ENCODE measurements at places on chromosomes 12 and 14.

DNA sequence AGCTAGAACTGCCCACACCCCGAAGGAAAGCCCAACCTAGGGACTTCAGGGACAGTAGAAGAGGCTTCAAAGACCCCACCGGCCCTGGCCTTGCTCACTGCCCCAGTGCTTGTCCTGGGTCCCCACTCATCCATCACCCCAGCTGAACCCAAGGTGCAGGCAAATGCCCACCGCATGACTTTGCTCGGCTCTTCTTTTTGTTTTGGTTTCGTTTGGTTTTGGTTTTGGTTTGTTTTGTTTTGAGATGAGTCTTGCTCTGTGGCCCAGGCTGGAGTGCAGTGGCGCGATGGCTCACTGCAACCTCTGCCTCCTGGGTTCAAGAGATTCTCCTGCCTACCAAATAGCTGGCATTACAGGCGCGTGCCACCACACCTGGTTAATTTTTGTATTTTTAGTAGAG is 9.0 kb downstream of the CCDC85C start:
- DNase-seq, result no peak

- DNase-seq, result no peak
Observed at GRCh38 chr14:65079768-65080167, 22.5 kb downstream of the MAX start.

DNA sequence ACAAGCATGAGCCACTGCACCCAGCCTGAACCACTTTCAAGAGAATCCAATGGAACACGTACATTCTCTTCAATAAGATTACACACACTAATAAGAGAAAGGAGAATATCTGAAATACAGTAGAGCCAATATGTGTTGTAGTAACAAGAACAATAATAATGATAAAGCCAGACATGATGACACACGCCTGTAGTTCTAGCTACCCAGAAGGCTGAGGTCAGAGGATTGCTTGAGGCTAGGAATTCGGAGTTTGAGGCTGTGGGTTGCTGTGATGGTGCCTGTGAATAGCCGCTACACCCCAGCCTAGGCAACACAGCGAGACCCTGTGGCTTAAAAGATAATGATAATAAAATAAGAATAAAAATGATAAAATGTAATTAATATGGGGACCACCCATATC is 15.6 kb downstream of the APOBEC1 start:
- no peak for DNase-seq

DNA sequence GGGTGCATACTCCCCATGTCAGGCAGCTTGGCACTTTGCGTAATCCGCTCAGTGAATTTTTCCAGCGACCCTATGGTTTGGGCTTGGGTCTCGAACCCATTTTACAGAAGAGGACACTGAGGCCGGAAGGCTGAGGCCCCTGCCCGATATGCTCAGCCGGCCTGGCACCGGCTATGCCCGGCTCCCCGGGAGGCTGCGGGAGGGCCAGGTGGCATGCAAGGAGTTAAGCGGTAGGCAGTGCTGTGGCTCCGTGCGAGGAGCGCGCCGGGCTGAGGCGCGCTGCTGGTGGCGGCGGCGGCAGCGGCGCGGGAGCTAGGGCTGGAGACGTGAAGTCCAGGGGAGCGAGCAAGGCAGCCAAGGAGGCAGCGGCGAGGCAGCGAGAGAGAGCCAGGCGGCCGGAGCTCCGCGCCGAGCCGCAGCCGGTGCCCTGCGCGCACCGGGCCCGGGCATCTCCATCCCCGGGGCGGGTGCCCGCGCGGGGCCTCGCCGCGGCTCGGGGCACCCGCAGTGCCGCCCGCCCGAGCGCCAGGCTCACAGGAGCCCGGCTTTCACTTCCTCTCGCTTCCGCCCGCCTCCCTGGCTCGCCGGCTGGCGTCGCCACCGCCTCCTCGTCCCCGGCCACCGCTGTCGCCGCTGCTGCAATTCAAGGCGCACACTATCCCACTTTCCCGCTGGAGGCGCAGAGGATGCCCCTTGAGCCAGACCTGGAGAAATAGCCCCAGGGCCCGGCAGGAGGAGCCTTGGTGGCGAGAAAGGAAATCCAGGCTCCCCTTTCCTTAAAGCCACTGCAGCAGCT is at the start of gene WSCD2:
Gene WSCD2 (plus strand): TSS at position 272 of the 796 bp plus-strand sequence. CDS start 66,545 bp downstream, outside the sequence.
- DNase-seq, result no peak

DNA sequence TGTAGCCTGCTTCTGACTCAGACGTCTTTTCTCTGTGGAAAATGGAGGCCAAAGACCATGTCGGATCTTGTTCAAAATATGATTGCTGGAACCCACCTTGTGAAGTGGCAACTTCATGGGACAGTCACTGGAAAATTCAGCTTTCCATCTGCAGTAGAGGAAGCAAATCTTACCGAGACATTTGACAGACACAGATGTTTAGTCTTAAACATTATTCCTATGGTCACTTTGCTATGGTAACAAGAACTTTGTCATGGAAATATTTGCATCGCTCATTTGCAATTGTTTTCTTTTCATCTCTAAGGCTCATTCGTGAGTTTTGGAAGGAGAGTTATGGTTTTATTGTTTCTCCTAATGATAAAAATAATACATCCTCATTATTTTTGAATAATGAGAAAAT is 98.3 kb upstream of the HIF1A start:
- DNase-seq, result no peak

GRCh38 chr12:119528241-119528640 is 65.3 kb upstream of the TMEM233 start:
- DNase-seq, result no peak

DNA sequence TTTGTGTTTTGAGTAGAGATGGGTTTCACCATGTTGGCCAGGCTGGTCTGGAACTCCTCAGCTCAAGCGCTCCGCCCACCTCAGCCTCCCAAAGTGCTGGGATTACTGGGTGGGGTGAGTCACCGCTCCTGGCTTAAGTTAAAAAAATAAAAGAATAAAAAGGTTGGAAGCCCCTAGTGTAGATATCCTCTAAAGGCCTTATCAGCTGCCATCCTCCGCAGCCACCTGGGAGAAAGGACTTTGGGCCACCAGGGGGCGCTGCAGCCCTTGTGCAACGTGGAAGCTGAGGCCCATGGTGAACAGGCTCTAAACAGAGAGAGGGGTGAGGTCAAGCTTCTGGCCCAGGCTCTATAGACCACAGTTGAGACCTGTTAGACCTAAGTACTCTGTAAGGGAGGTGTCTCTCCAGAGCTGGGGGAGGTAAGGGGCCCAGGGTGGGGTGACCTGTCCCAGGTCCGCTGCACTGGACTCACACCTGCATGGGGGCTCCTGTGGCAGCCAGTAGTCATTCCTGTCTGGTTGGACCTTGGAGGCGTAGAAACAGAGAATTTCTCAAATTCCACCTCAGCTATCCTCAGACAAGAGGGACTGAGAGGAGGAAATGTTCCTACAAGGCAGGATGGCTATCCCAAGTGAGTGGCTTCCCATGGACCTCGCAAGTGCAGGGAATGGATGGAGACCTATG is 14.0 kb upstream of the RACGAP1 start:
- peak; percentile 80 for DNase-seq

DNA sequence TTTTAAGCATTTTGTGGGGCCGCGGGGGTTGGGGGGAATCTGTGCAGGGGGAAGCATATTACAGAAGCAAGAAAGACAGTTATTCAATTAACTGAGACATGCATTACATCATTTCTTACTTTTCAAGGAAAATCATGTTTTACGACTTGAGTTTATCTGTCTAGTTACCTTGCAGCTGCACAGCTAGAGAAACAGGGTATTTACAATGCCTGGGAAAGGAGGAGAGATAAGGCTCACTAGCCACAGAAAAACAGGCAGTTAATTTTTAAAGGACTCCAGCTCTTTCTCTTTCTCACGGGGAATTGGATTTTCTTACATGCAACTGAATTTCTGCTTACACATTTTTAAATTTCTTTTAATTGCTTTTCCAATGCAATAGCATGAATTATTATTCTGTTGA is 22.2 kb downstream of the FCF1 start:
- no peak for DNase-seq

DNA sequence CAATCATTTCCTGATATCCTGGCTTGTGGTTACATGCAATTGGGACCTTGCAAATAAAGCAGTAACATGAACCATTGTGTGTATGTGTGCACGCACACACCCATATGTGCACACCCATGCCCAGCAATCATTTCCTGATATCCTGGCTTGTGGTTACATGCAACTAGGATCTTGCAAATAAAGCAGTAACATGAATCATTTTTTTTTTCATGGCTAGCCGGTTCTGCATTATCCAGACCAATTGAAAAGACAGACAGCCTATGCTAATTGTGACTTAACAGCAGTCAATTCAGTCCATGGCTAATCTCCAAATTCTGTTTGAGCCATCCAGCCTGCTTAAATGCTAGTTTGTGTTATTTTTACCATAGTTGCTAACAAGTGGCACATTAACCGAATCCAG is 134.3 kb downstream of the TTC7B start:
- DNase-seq, result no peak

- no peak for DNase-seq
Observed at GRCh38 chr14:104144453-104144790, 6.0 kb downstream of the KIF26A start.

- DNase-seq, result no peak
Observed at GRCh38 chr12:121279071-121279375, 17.5 kb downstream of the CAMKK2 start.

DNA sequence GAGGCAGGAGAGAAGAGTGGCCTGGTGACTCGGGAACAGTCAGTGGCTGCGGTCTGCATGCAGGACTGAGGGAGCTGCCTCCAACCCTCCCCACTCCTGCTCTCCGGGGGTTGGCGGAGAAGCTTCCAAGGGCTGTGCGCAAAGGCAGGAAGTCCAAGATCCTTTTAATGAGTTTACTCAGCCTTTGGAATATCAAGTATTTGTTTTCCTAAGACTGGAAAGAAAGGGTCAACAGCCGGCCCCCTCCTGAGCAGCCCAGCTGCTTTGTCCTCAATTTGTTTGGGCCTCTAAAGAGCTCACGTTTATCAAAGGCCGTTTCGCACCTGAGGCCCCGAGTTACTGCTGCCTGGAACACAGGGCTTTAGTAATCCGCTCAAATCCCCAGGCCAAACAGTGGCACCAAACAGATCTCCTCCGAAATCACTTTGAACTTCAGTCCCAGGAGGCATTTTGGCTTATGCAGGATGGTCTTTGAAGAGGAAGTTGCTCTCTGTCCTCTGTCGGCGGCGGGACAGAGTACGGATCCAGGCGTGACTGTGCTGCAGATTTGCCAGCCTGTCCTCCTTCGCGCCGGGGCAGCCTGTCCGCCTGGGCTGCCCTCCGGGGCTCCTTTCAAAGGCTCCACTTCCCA is 117.2 kb upstream of the FZD10 start:
- DNase-seq, result no peak

GRCh38 chr14:71533800-71534199 is 398.4 kb upstream of the RGS6 start:
- no peak for DNase-seq
